ENCODE measurements at places on chromosomes 2 and 18. TPM values are rescaled to one million over a fixed set of nuclear protein-coding genes. Genes with fewer than 3 reads are reported as not detected.

Gene ASB3
- 30.5 TPM for total RNA-seq

DNA sequence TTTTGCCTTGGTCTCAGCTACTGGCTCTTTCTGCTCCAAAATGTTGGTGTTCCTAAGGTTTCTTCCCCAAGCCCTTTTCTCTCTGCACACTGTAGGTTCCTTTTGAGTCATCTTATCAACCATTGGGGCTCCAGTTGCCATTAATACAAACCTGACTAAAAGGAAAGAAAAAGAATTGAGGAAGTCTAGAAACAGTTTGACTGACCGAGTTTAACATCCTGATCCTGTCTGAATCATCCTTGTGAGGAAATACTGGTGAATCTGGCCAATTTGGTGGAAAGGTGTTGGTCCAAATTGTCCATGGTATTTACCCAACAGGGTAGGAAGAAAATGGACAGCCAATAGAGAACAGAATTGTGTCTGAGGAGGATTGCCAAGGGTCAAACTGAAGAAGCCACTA, 38.3 kb downstream of the CRYGD start:
- no peak for DNase-seq
- H3K27me3 ChIP-seq, result no peaks in the 10 kb centered on the region
- H3K4me3 ChIP-seq, result no peak overlapping the region
- no peaks in the 10 kb centered on the region for H3K36me3 ChIP-seq
- no peaks in the 10 kb centered on the region for H3K4me1 ChIP-seq

DNA sequence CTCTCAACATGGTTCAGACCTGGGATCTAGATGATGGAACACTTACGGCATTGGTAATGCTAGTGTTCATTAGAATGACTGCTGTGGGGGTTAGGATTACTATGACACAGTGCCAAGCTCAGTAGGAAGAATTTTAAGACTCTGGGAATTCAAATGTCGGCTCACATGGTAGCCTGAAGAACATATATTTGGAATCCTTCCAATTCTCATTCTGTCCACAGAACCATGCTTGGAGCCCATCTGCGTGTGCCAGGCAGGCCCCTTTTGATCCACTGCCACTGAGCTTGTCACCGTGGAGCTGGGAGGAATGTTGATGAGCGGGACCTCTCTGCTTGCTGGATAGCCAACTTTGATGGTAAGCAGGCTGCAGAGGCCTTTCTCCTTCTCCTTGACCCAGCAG, 322.0 kb upstream of the SOX11 start:
- no peak overlapping the region for H3K27ac ChIP-seq
- no peaks in the 10 kb centered on the region for H3K36me3 ChIP-seq
- no peaks in the 10 kb centered on the region for H3K4me1 ChIP-seq
- H3K4me3 ChIP-seq, result no peak overlapping the region

DNA sequence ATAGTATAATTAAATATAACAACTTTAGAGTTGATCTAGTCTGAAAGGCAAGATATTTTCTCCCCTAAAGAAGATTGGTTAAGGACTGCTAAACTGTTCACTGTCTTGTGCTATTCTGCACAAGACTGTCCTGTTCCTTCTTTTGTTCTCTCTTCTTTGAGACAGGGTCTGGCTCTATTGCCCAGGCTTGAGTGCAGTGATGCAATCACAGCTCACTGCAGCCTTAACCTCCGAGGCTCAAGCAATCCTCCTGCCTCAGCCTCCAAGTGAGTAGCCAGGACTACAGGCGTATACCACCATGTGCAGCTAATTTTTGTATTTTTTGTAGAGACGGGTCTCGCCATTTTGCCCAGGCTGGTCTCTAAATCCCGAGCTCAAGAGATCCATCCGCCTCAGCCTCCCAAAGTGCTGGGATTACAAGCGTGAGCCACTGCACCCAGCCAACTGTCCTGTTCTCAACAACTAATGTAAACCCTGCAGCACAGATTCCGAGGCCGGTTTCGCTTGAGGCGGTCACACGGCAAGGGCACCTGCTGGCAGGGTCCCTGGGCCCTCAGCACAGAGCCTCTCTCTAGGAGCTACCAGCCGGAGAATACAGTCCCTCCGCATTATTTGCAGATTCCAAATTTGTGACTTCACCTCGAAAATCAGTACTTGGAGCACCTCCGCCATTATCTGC, 16.4 kb downstream of the PXDN start:
- H3K27me3 ChIP-seq, result no peaks in the 10 kb centered on the region
- no peak overlapping the region for H3K27ac ChIP-seq
- no peaks in the 10 kb centered on the region for H3K36me3 ChIP-seq
- peaks cover 23% of the 10 kb centered on the region for H3K4me1 ChIP-seq
- DNase-seq, result no peak

Gene FEV
- total RNA-seq, result 6.7 TPM

Gene ZCCHC2
- total RNA-seq, result 35.6 TPM

- H3K4me1 ChIP-seq, result no peaks in the 10 kb centered on the region
- no peaks in the 10 kb centered on the region for H3K36me3 ChIP-seq
- H3K27me3 ChIP-seq, result no peaks in the 10 kb centered on the region
- no peak overlapping the region for H3K4me3 ChIP-seq
- no peak for DNase-seq
- H3K27ac ChIP-seq, result no peak overlapping the region
Observed at GRCh38 chr2:220117025-220117424, 489.6 kb downstream of the SLC4A3 start.

Data from Peyer's patch (tissue), 4 donors.